Stimulated activated CD4-positive, alpha-beta T cell treated with anti-CD3 and anti-CD28 coated beads, Interleukin-12 subunit alpha, Interleukin-12 subunit beta, amount 100 ng/mL, for 24 hours (primary cell): ENCODE measurements at places on chromosomes 2 and 18.

GRCh38 chr18:32732165-32732564, 40.7 kb downstream of the KLHL14 start:
- no peak for DNase-seq

- no peak for DNase-seq
Observed at GRCh38 chr2:118810766-118811165, 36.7 kb downstream of the EN1 start.

DNA sequence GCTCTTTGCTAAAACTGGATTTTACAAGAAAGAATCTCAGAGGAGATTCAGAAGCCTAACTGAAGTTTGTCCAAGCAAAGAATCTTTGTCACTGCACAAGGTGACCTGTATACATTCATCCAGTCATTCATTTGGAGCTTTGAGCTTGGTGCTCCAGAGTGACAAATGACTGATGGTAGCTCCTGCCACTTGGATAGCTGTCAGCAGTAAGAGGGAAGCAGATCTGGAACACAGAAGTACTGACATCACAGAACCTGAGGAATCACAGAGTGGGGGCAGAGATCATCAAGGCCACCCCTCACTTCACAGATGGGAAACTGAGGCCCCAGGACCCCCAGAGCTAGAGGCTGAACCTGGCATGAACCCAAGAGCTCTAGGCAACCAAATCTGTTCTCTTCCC, 28.8 kb upstream of the IGFBP2 start:
- no peak for DNase-seq

- DNase-seq: no peak
Observed at GRCh38 chr2:198901894-198902293, 555.8 kb downstream of the SATB2 start.

GRCh38 chr2:224952936-224953657, 89.2 kb downstream of the DOCK10 start:
- no peak for DNase-seq

DNA sequence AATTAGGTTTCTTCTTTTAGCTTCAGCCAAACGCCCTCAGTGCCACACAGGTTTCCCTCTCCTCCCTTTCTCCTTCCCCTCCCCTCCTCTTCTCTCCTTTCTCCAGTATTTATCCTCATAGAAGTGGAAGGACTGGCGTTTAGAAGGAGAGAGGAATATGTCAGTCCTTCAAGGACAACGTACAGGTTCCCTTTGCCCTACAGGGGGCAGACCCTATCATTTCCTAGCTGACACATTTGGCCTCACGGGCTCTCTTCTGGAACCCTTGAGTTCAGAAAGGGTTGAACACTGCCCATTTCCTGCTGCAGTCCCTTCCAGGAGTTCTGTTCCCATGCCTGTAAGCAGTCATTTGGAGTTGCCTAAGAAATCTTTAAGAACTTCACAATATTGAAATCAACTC, 46.1 kb downstream of the CDCA7 start:
- DNase-seq: no peak

GRCh38 chr2:201900362-201900761, 94.0 kb downstream of the CDK15 start:
- no peak for DNase-seq

DNA sequence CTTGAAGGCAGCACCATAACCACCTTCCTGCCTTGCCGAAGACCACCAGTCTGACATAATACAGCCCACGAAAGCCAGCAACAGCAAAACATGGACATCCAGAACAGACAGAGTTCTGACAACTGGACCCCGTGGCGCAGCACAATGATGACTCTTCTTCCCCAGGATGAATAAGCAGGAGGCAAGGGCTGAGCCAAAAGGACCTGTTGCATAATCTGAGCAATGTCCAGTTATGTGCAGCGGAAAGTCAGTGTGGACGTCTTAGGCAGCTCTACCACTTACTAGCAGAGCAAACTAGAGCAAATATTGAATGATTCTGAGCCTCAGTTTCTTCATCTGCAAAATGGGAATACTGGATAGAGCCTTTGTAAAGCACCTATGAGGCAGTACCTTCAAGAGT, 225.1 kb downstream of the ZBTB7C start:
- DNase-seq: no peak

- no peak for DNase-seq
Observed at GRCh38 chr2:236882930-236883329, 202.8 kb upstream of the COPS8 start.

- DNase-seq: peak; percentile 87
Observed at GRCh38 chr2:171434013-171434989, at the start of gene DCAF17. TSS of gene DCAF17 (plus strand) at chr2:171434226. CDS start at chr2:171434578, 352 bp downstream.

- DNase-seq: no peak
Observed at GRCh38 chr18:57668021-57668420, 46.4 kb upstream of the NARS1 start.

- DNase-seq: no peak
Observed at GRCh38 chr18:52722904-52723303, 382.9 kb downstream of the DCC start.

DNA sequence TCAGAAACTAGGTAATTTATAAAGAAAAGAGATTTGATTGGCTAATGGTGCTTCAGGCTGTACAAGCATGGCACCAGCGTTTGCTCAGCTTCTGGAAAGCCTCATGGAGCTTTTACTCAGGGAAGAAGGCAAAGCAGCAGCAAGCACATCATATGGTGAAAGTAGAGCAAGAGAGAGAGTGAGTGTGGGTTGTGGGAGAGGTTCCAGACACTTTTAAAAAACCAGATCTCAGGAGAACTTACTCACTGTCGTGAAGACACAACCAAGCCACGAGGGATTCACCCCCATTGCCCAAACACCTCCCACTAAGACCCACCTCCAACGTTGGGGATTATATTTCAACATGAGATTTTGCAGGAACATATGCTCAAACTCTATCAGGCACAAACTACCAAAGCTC, 554.6 kb upstream of the TNP1 start:
- no peak for DNase-seq

- no peak for DNase-seq
Observed at GRCh38 chr18:38796762-38797161, 1231.2 kb upstream of the CELF4 start.

- no peak for DNase-seq
Observed at GRCh38 chr18:26448714-26449159, 99.6 kb downstream of the KCTD1 start.

- DNase-seq: no peak
Observed at GRCh38 chr2:160252278-160252887, 52.3 kb upstream of the ITGB6 start.

DNA sequence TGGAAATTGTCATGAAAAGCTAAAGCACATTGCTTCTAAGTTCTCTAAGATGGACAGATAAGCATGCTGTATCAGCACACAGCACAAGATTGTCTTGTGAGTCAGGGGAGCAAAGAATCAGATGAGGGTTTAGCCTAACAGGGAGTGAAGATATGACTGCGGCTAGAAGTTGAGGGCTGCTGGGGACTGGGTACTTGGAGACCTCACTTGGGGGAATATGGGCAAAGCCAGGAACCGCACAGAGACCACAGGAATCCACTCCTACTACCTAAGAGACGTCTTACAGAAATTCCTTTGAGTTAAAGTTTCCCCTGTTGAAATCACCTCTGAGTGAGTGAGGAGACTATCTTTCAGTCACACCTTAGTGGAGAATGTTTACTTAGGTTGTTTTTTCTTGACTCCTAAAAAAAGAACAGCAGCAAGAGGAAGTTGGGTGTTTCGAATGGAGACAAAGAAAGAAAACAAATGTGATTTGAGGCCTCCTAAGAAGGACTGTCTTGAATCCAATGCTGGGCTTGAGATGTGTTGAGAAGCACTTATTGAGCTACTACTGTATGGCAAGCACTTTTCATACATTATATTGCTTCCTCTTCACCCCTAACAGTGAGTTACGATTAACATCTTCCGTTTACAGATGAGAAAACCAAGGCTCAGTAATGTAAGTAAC, 100.7 kb downstream of the ANKRD44 start:
- DNase-seq: peak; percentile 75

- no peak for DNase-seq
Observed at GRCh38 chr18:5840547-5840946, 54.8 kb downstream of the TMEM200C start.

DNA sequence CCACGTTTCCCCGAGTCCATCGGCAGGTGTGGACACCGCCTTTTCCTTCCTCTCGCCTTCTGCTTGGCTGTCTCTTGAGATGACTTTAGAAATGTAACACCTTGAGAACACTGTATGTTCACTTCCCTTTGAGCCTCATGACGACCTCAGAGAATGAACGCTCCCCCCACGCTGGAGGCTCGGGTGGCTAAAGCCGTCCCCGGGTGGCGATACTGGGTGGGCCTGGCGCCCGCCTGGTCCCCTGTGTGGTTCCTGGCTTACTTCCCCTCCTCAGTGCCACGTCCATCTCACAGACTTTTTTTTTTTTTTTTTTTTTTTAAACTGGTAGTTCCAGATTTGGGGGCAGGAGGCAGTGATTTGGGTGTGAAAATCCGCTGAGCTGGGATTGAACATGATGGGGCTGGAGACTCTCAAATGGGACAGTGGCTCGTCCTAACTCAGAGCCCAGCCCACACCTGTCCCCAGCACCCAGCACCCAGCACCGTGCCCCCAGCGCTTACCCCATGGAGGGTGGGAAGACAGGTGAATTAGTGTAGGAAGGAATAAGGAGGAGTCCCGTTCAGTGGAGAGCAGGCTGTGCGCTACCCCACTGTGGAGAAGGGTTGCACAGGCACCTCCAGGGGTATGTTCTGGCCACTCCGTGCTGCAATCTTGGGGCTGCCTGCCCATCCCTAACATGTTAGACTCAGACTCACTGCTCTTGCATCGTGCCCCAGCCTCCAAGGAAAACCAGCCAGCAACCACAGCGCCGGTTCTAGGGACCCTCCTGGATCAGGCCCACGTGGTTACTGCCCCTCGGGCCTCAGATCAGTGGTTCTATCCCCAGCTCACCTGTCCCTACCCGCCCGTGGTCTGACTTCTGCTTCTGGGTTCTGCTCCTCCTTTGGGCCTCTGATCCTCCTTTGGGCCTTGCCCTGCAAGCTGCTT, 174.0 kb downstream of the ASB1 start:
- no peak for DNase-seq

- DNase-seq: no peak
Observed at GRCh38 chr2:154771664-154772284, 73.3 kb downstream of the KCNJ3 start.

GRCh38 chr18:54720620-54721019, 107.7 kb upstream of the RAB27B start:
- no peak for DNase-seq
